Activated naive CD8-positive, alpha-beta T cell treated with anti-CD3 and anti-CD28 coated beads, Interleukin-2, amount 10 ng/mL, durations not matched to agents 7 days and 5 days (primary cell): ENCODE measurements at places on chromosomes 5 and 9. TPM values are rescaled to one million over a fixed set of nuclear protein-coding genes. Genes with fewer than 3 reads are reported as not detected.

DNA sequence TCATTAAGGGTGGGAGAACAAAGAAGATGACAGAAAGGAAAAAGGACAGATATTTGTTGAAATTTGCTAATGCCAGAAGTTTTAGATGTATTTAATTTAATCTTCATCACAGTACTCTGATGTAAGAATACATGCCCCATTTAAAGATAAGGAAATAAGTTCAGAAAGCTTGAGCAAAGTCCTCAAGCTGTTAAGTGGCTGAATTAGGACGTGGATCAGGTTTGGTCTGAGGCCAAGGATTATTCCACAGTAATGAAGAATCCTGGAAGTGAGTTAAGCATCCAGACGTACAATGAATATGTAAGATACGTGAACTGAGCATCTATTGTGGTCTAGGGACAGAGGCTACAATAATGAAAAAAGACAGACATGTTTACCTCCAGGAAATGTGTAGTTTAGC lies 671.3 kb downstream of the PRELID2 start:
- no peak overlapping the region for H3K4me3 ChIP-seq
- no peak overlapping the region for H3K27ac ChIP-seq
- DNase-seq = no peak
- no peaks in the 10 kb centered on the region for H3K36me3 ChIP-seq

BHMT2 gene
- not detected for total RNA-seq

POU5F2 gene
- 1.4 TPM for total RNA-seq

- no peak for DNase-seq
- H3K27me3 ChIP-seq = no peaks in the 10 kb centered on the region
- no peak overlapping the region for H3K4me3 ChIP-seq
- no peaks in the 10 kb centered on the region for H3K4me1 ChIP-seq
Measured at GRCh38 chr5:156120777-156121176, 206.2 kb upstream of the SGCD start.

DNA sequence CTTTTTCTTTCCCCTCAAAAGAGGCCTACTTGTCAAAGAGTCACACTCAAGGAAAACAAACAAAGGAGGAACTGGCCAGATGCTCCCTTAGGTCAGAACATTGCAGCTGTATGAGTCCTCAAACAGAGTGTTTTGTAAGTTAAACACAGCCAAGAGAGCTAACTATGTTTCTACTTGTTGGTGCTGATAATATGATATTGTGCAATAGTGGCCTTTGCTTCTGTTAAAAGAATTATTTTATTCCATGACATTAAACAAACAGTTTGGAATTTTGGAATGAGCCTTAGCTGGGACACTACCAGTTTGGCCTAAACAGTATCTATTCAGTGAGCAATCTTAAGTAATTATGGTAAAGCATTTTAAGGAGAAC lies 56.0 kb upstream of the TPD52L3 start:
- H3K36me3 ChIP-seq = no peaks in the 10 kb centered on the region
- no peak overlapping the region for H3K4me3 ChIP-seq
- H3K4me1 ChIP-seq = no peaks in the 10 kb centered on the region
- H3K27me3 ChIP-seq = peaks cover 6% of the 10 kb centered on the region

MAMDC2 gene
- 0.08 TPM for total RNA-seq

ENTR1 gene
- total RNA-seq = 56.2 TPM

- no peak overlapping the region for H3K4me3 ChIP-seq
- H3K27me3 ChIP-seq = peaks cover 57% of the 10 kb centered on the region
- H3K4me1 ChIP-seq = peaks cover 12% of the 10 kb centered on the region
- no peak overlapping the region for H3K27ac ChIP-seq
- H3K36me3 ChIP-seq = no peaks in the 10 kb centered on the region
Measured at GRCh38 chr9:6641561-6641960, 4.0 kb downstream of the GLDC start.

- H3K4me1 ChIP-seq = no peaks in the 10 kb centered on the region
- H3K27ac ChIP-seq = no peak overlapping the region
- H3K4me3 ChIP-seq = no peak overlapping the region
- no peaks in the 10 kb centered on the region for H3K27me3 ChIP-seq
- DNase-seq = no peak
Measured at GRCh38 chr9:74138182-74138581, 359.0 kb upstream of the RORB start.

- DNase-seq = no peak
- no peaks in the 10 kb centered on the region for H3K4me1 ChIP-seq
- H3K4me3 ChIP-seq = no peak overlapping the region
- peaks cover 85% of the 10 kb centered on the region for H3K36me3 ChIP-seq
- H3K27me3 ChIP-seq = no peaks in the 10 kb centered on the region
Measured at GRCh38 chr9:92850898-92851297, 26.9 kb downstream of the ZNF484 start.

- H3K27me3 ChIP-seq = no peaks in the 10 kb centered on the region
- H3K4me1 ChIP-seq = no peaks in the 10 kb centered on the region
- H3K36me3 ChIP-seq = no peaks in the 10 kb centered on the region
- no peak overlapping the region for H3K27ac ChIP-seq
- H3K4me3 ChIP-seq = no peak overlapping the region
- DNase-seq = no peak
Measured at GRCh38 chr5:26807231-26808199, 230.9 kb downstream of the CDH9 start.

- H3K4me1 ChIP-seq = peaks cover 19% of the 10 kb centered on the region
- H3K36me3 ChIP-seq = peaks cover 18% of the 10 kb centered on the region
- peak overlapping the region; percentile 99 for H3K27ac ChIP-seq
- H3K4me3 ChIP-seq = peak overlapping the region; percentile 98
Measured at GRCh38 chr5:172984244-172984953, 828 bp downstream of the ATP6V0E1 start.

DNA sequence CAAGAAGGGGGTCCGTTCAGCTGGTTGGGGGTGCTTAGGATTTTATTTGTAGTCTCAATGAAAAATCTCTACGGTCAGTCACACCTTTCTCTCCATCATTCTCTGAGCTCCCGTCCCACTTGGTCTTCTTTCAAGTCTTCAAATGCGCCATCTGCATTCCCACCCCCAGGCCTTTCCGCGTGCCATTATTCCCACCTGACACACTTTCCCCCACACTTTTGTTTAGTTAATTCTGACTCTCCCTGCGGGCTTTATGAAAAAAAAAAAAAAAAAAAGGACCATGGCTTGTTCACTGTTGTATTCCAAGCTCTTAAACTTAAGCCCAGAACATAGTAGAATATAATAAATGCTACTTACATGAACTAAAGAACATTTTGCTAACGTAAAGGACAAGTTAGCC lies 11.7 kb upstream of the OR5C1 start:
- H3K4me3 ChIP-seq = no peak overlapping the region
- no peak for DNase-seq
- peaks cover under 1% of the 10 kb centered on the region for H3K4me1 ChIP-seq

DNA sequence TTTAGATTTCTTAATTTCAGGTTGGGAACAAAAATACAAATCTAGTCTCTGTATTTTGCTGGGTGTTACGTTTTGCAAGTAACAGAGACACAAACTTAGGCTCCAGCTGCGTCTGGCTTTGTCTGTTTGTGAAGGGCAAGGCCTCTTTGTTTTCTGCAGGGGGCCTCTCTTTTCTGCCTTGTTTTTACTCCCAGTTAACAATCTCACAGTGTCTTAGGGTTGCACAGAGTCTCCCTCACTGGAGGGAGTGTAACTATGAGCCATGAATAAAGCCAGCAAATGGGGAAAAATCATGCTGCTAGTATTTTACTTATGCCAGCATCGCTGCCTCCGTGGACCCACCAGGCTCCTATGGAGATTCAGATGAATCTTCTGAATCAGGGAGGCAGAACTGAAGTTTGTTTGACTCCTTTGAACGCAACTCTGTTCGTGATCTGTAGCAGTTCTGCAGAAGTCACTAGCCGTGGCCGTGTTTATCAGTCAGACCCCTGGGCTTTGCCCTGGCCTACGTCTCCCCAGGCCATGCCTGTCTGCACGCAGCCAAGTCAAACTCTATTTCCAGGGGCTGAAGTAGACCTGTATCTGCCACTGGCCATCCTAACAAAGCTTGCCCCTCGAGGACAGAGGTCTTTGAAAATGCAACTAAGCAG lies 77.2 kb downstream of the ATP10B start:
- no peak overlapping the region for H3K4me3 ChIP-seq
- H3K27me3 ChIP-seq = no peaks in the 10 kb centered on the region
- no peaks in the 10 kb centered on the region for H3K4me1 ChIP-seq
- H3K27ac ChIP-seq = no peak overlapping the region

C1QTNF2 gene
- total RNA-seq = not detected

DAB2 gene
- 2.3 TPM for total RNA-seq

- H3K4me1 ChIP-seq = peaks cover 1% of the 10 kb centered on the region
- H3K36me3 ChIP-seq = peaks cover 11% of the 10 kb centered on the region
- no peak overlapping the region for H3K4me3 ChIP-seq
- no peaks in the 10 kb centered on the region for H3K27me3 ChIP-seq
- DNase-seq = no peak
Measured at GRCh38 chr9:120645760-120646159, 65.8 kb upstream of the CDK5RAP2 start.

DNA sequence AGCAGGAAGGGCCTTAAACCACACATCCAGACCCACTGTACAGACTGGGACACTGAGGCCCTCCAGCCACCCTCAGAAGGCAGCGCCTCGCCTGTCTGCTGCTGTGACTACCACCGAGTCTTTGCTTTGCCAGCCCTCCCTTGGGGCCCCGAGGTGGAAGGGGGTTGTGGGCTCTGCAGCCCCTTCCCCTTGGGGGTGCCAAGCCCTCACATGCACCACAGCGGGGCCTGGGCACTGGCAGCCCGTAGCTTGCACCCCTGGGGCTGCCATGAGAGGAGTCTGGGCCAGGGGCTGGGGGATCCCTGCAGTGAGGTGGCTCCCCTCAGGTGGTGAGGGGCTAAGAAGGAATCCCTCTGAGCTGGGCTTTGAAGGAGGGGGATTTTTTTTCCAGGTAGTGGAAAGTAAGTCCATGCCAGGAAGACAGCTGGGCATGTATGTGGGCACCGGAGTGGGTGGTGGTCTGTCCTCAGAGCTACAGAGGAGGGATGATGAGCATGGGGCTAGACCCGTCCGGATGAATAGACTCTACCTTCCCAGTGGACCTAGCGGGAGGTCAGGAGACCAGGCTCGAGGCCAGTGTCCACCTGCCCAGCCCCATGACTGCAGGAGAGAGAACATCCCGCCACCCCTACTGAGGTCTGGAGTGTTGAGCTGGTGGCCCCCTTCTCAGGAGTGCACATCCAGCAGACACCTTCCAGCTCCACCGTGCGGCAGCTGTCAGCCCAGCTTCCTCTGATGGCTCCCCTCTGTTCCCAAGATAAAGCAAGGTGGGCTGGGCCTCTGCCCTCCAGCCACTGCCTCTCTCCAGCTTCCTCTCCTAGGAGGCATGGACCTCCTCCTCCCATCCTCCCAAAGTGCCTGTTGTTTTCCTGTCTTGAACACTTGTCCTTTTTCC lies 15.9 kb downstream of the FLT4 start:
- H3K4me1 ChIP-seq = no peaks in the 10 kb centered on the region
- H3K36me3 ChIP-seq = no peaks in the 10 kb centered on the region
- no peak overlapping the region for H3K27ac ChIP-seq
- H3K27me3 ChIP-seq = no peaks in the 10 kb centered on the region
- no peak overlapping the region for H3K4me3 ChIP-seq
- DNase-seq = no peak

DNA sequence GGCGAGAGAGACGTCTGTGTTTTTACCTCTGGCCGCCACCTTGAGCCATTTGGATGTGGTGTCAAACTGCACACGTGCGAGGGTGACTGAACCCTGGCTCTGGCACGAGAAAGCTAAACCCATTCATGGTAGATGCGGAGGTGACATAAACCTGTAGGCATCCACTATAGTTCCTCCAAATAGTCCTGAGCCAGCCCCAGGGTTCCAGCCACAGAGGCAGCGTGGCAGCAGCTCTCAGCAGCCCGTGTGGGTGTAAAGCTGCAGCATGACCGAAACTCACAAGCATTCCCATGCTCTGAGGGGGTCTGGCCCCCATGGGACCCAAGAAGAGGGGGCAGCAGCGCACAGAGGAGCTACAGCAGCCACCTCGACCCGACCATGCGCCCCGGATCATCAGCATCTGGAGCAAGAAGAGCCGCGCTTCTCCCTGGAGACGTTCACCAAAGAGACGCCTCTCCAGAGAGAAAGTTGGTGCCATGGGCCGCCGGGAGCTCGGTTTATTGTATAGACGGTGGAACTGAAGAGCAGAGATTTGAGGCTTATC lies 303.8 kb upstream of the IRX4 start:
- H3K4me3 ChIP-seq = no peak overlapping the region
- no peaks in the 10 kb centered on the region for H3K4me1 ChIP-seq
- H3K27me3 ChIP-seq = no peaks in the 10 kb centered on the region

FLT4 gene
- total RNA-seq = 13.2 TPM

C5orf46 gene
- not detected for total RNA-seq

- H3K4me1 ChIP-seq = no peaks in the 10 kb centered on the region
- H3K36me3 ChIP-seq = peaks cover 6% of the 10 kb centered on the region
- H3K27ac ChIP-seq = no peak overlapping the region
- DNase-seq = no peak
- H3K27me3 ChIP-seq = no peaks in the 10 kb centered on the region
Measured at GRCh38 chr9:125812403-125812802, 65.2 kb downstream of the PBX3 start.

GRCh38 chr9:123742009-123742767 lies 187.7 kb downstream of the DENND1A start:
- no peak overlapping the region for H3K27ac ChIP-seq
- no peak for DNase-seq
- no peaks in the 10 kb centered on the region for H3K4me1 ChIP-seq
- H3K27me3 ChIP-seq = no peaks in the 10 kb centered on the region

ZDHHC21 gene
- 7.3 TPM for total RNA-seq

DNA sequence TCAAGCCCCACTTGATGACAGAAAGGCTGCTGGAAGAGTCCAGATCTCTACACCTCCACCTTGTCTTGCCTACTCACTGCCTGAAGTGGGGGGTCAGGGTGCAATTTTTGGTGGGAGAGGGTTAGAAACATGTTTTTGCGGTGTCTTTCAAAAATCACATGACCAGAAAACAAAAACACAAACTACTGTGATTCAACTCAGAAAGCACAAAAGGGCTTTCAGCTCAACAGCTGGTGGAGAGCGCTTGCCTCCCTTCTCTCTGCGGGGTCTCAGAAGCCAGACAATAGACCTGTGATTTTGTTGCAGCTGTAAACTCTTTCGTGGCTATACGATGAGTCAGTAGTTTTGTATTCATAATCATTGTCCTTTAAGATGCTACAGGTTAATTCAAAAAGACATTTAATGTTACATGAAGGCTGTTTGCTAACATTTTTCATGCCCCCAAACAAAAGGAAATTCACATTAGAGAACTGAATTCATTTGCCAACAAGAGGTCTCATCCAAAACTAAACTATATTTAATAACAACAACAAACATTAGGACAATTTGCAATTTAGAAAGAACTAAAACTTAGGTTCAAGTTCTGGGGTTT lies 172.6 kb upstream of the RAI14 start:
- H3K4me3 ChIP-seq = no peak overlapping the region
- no peaks in the 10 kb centered on the region for H3K36me3 ChIP-seq
- DNase-seq = no peak
- peaks cover 34% of the 10 kb centered on the region for H3K27me3 ChIP-seq
- no peak overlapping the region for H3K27ac ChIP-seq
- H3K4me1 ChIP-seq = peaks cover 2% of the 10 kb centered on the region

- no peaks in the 10 kb centered on the region for H3K27me3 ChIP-seq
- no peak overlapping the region for H3K27ac ChIP-seq
Measured at GRCh38 chr9:113538131-113538530, 74.6 kb downstream of the RGS3 start.

- H3K27me3 ChIP-seq = peaks cover 2% of the 10 kb centered on the region
- H3K4me3 ChIP-seq = no peak overlapping the region
- no peak overlapping the region for H3K27ac ChIP-seq
- no peaks in the 10 kb centered on the region for H3K4me1 ChIP-seq
Measured at GRCh38 chr5:74127381-74128320, 501.7 kb downstream of the ARHGEF28 start.
